Stimulated activated CD4-positive, alpha-beta T cell treated with anti-CD3 and anti-CD28 coated beads, Interleukin-1b, Interleukin-23, amount 100 ng/mL, for 1 hour (primary cell): ENCODE measurements at places on chromosomes 3 and 15.

DNA sequence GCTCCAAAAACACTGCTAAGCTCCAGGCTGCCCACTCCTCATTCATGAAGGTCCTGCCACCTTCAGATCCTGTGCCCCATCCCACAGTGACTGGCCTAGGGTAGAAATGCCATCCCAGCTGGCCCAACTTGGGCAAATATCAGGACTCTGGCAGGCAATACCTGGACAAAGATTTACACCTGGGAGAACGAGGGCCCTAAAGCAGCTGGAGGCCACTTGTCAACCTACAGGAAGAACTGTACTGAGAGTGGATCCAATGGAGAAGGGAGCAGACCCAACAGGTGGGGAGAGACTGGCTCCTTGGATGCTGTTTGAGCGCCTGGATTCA, 57.1 kb upstream of the GATA2 start:
- DNase-seq = no peak

- DNase-seq = no peak
Measured at GRCh38 chr3:94071713-94072284, 8.9 kb downstream of the NSUN3 start.

GRCh38 chr15:81295486-81296121, 28.3 kb downstream of the STARD5 start:
- DNase-seq = no peak

DNA sequence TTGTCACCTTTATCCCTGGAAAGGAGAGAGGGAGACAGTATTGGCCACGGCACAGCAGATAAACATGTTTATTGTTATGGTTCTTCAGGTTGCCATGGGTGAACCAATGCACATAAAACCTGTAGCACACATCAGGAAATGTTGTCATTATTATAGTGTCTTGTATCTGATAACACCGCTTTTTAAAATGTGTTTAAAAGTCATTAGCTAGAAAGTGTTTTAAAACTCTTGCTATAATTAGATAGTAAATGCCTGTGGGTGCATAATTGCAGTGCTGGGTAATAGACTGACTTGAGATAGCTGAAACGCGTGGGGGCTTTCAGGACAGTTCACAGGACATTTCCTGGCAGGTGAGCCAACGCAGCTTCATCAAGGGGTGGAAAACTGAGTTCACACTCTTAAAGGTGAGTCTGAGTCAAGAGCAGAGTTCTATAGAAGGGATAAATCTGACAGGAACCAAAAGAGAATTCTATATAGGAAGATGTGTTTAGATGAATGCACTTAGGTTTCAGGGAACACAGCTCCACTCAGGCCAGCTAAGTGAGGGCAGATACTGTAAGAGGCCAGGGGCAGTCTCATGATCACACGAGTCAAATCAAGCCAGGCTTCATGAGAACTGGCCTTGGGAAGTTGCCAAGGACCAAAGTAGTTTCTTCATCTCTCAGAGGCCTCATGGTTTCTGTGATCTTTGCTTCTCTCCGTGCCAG, 35.6 kb upstream of the PPP4R2 start:
- no peak for DNase-seq

- peak; percentile 32 for DNase-seq
Measured at GRCh38 chr3:136195258-136196063, 674 bp downstream of the MSL2 start.

DNA sequence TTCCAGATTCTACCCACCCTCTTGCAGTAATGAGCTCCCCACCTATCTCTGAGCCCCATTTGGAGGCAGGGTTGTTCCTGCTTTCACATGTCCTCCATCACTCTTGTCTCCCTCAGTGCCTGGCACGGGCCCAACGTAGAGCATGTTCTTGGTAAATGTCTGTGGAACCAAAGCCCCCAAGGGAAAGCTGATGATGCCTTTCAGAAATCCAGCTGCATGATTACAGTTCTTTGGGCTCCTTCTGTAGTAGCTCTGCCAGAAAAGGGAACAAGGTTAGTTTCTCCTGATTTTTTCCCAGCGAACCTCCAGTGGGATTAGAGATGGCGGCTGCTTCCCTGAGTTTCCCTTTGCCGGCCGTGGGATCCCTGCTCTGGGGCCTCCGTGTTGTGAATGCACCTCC, 39.3 kb downstream of the CGNL1 start:
- DNase-seq = no peak

DNA sequence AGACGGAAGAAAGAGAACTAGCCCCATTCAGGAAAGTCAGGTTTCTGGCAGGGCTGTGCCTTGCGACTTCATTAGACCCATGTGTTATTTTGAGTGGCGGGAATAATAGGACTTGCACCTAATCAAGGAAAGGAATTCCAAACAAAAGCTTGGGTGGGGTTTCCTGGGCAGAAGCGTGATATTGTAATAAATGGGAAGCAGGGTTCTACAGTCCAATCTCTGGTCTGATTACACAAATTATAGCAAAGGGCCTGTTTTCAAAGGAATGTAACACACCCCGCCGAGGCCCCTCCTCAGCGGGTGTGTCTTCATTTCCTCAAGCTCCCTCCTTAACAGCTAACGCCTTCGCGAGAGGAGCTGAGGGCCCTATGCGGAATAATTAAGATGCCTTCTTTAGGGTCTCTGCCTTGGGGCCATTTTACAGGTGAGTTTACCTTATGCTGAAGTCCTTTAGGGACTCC, 396.0 kb upstream of the C2CD4B start:
- DNase-seq = no peak

GRCh38 chr3:13148561-13149329, 75.5 kb upstream of the IQSEC1 start:
- DNase-seq = no peak

GRCh38 chr15:47027322-47027946, 689.9 kb upstream of the SEMA6D start:
- no peak for DNase-seq

DNA sequence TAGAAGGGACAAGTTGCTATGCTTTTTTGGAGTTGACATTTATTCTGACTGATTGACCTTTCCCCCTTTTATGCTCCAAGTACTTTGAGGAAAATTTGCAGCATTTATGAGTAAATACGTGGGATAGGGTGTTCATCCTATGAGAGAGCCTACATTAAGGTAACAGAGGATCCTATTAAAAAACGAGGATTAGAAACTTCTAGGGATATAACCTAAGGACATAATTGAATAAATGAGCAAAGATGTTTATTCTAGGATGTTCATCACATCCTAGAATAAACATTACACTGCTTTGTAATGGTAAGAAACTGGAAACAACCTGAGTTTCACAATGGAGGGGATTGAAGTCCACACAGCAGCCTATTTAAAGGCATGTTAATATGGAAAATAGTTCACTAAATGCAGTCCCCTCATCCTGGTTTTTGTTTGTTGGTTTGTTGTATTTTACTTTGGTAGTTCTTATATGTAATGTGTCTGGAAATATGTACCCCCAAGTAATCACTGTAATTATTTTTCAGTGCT, 23.9 kb upstream of the CLEC3B start:
- DNase-seq = no peak

- DNase-seq = no peak
Measured at GRCh38 chr3:120025520-120025919, 68.7 kb downstream of the GSK3B start.

GRCh38 chr3:27239951-27240350, 129.2 kb downstream of the NEK10 start:
- DNase-seq = no peak

GRCh38 chr15:84955089-84955848, 26.4 kb upstream of the PDE8A start:
- no peak for DNase-seq

- no peak for DNase-seq
Measured at GRCh38 chr3:192207239-192207638, 520.1 kb downstream of the FGF12 start.

GRCh38 chr3:23185861-23186260, 17.3 kb upstream of the UBE2E2 start:
- no peak for DNase-seq

DNA sequence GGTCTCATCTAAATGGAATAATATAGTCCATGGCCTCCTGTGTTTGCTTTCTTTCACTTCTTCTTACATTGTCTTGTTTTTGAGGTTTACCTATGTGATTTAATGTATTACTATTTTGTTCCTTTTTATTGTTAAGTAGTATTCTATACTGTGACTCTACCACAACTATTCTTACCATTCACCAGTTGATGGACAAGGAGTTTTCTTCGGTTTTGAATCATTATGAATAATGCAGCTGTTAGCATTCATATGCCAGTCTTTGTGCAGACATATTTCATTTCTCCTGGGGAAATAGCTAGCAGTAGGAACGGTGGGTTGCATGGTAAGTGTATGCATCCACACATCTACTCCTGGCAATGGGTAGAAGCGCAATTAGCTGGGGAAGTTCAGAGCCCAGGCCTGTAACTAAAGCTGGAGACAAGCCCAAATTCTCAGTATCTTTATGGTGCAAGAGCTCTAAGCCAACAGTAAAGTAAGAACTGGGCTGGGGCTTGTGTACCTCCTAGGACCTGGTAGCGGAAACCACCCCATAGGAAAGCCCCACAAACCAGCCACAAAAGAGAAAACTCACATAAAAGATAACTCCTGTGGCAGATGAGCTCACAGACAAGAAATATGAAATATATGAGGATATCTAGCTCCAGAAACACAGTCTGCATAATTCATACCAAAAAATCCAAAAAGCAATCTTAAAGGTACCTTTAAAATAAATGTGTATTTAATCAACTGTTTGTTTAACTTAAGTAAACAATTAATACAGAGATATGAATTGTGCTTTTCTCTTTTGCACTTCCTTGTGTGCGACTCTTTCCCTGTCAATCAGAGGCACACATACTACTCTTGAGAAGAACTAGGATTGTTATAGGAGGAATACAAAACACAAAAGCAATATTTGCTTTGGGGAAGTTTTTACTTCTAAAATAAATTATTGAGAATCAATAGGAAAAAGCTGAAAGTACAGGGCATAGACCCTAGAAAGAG, 2.7 kb upstream of the CSTA start:
- no peak for DNase-seq
